ENCODE measurements at places on chromosomes 5 and 9.

- DNase-seq, result no peak
Measured at GRCh38 chr9:81370650-81371049, 318.7 kb downstream of the TLE1 start.

DNA sequence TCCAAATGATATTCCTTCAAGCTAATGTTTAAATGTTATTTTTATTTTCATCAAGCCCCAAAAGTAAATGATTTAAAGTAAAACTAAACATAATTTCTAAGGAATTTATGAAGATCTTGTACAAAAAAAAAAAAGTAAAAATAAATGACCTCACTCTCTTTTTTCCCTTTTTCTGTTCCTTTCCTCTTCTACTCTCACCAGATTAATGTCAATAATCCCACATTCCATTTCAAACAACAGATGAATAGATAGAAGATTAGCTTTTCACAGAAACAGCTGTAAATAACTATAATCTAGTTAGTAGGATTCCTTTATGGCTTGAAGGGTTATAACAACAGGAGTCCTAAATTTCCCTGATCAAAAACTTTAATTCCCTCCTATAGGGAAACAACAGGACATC is 88.1 kb downstream of the EFNA5 start:
- no peak for DNase-seq

- peak; percentile 67 for DNase-seq
Measured at GRCh38 chr5:154086641-154087040, 47.9 kb downstream of the MFAP3 start.

GRCh38 chr5:138706655-138707480 is 46.4 kb upstream of the CTNNA1 start:
- no peak for DNase-seq

GRCh38 chr5:31211098-31211497 is 17.6 kb downstream of the CDH6 start:
- DNase-seq, result no peak

DNA sequence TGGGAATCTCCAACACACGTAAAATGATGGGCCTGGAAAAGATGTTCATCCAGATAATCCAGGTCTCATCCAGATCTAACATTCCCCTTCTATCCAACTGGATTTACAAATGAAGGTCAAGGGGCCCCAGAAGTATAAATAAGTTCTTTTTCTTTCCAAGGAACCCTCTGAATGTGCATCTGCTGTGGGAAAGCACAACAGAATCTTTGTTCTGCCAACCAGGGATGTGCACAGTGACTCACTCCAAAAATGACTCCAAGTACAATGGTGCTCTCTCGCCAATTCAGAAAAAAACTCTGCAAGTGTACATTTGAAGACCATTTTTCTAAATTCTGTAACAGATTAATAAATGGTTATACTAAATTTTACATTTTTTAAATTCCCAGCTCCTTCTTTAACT is 12.4 kb downstream of the RAPGEF6 start:
- no peak for DNase-seq

DNA sequence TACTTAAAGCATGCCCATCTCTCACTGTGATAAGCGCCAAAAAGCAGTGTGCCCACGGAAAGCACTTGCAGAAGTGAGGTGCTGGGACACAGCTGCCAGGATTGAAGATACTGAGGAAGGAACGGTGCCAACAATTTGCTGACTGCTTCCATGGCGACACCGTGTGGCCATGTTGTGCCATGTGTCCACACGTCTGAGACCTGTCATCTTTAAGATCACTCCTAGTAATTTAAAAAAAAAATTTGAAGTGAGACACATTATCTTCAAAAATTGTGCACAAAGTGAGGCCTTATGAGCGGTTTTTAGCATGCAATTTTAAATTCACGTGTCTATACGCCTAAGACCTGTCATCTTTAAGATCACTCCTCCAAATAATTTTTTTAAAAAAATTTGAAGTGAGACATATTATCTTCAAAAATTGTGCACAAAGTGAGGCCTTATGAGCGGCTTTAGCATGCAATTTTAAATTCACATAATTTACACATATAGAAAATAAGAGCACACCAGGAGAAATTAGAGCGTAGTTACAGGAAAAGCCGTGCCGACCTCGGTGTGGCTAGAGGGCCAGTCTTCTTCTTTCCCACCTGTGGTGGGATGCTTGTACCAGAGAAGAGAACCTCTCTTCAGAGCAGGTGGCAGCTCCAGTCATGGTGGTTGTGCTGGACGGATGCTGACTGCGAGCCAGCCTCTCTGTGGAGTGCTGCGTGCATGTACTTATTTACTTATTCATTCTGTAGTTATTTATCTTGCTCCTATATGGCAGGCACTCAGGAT is 21.4 kb upstream of the FLT4 start:
- peak; percentile 53 for DNase-seq

GRCh38 chr9:1804128-1804865 is 210.8 kb upstream of the SMARCA2 start:
- DNase-seq, result no peak

DNA sequence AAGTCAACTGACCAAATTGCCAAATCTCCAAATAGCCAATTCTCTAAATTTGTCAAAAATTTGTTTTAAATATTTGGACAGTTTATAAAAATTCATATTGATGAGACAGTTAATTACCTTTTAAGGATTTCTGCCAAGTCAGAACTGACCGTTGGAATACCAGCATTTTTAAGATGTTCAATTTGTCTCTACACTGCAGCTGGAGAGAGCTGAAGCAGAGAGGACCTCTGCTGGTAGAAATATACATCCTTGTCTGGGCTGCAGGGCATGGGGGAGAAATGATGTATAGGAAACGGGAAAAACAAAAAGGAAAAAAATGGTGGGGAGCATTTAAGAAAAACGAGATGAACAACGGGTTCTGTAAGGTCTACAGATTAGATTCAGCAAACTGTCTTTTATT is 16.8 kb downstream of the NR6A1 start:
- no peak for DNase-seq

DNA sequence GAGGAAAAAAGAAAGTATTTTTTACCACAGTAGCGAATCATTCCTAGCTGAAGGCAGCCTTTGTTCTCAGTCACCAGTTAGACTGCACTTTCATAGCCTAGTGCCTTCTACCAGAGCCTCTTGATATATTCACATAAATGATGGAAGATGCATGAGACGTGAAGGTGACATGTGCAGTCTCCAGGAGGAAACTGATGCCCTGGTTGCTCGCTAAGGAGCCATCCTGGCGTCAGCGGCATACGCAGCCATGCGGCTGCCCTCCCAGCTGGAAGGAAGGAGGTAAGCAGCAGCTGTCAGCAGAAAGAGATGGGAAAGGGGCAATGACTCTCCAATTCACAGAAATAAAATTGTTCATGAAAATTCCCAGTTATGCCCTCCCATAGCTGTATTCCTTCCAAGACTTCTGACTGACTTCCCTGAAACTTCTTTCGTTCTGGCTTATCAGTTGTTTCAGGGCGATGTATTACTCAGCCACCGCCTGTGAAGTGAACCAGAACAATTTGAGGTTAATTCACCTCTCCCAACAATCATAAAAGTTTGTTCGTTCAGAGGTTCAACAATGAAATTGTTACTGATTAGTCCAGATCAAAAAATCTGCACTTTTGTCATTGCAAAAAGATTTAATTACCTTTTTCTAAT is 331.2 kb downstream of the NR2F1-AS1 start:
- DNase-seq, result no peak

DNA sequence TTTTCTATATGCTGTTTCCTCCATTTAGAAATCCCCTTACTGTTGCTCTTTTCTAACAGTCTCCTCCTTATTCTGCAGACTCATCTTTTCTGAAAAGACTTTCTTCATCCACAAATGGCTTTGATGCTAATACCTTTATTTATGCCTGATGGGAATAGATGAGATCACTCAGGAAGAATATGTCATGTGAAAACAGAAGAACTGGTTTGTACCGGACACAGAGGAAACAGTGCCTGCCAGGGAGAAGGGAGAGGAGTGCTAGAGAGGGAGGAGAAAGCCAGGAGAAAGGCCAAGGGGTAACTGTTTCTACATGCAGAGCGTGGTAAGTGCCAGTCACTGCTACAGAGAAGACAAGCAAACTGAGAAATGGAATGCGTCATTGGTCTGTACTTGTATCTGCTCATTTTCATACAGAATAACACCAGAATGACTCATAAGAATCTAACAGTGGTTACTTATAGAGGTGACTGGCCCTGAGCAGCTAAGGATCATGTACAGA is 45.9 kb upstream of the PJA2 start:
- DNase-seq, result peak; percentile 73

GRCh38 chr9:69946800-69947437 is 96.7 kb upstream of the MAMDC2 start:
- DNase-seq, result no peak

DNA sequence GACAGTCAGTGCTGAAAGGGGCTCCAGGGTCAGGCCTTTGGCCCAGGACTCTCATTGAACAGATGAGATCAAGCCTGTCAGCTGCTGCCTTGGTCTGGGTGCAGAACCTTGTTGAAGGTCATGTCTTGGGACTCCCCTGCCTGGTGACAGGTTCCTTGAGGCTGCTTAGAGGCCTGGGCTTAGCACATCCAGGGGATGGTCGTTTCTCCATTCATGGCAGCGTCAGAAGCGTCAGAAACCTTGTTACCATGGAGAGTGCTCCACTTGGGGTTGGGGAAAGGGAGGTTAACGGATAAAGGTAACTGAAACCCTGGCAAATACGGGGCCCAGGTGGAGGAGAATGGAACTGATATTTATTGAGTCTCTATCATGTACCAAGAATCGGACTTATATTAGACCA is 8.8 kb downstream of the ARPC5L start:
- peak; percentile 17 for DNase-seq

DNA sequence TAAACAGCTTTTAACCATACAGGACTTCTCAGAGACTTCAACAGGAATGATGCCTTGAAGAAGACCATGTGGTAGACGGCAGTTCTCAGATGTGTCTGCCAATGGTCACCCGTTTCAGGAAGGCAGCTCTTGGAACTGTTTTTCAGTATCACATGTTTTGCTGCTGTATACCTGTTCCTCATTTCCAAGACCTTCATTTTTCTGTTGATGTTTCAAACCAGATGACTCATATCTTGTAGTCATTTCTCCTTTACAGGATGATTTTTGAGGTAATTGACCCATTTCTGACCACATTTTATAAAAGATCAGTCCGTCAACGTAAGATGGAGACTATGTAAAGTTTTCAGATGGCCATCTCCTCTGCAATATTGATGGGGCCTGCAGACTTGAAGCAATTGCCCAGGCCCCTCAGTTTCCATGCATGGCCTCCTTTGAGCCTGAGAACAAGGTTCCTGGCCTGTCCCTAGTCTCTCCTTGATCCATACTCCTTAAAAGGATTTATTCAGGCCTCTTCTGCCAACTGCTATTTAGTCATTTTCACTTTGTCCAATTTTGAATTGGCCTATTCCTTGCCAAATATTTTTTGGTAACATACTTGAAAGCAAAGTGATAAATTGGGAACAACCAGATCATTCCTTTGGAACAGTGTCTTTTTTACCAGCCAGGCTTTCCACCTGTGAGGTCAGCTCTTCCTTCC is 128.6 kb downstream of the PDZD2 start:
- DNase-seq, result no peak

- DNase-seq, result no peak
Measured at GRCh38 chr9:71509054-71509453, 259.3 kb downstream of the CEMIP2 start.

DNA sequence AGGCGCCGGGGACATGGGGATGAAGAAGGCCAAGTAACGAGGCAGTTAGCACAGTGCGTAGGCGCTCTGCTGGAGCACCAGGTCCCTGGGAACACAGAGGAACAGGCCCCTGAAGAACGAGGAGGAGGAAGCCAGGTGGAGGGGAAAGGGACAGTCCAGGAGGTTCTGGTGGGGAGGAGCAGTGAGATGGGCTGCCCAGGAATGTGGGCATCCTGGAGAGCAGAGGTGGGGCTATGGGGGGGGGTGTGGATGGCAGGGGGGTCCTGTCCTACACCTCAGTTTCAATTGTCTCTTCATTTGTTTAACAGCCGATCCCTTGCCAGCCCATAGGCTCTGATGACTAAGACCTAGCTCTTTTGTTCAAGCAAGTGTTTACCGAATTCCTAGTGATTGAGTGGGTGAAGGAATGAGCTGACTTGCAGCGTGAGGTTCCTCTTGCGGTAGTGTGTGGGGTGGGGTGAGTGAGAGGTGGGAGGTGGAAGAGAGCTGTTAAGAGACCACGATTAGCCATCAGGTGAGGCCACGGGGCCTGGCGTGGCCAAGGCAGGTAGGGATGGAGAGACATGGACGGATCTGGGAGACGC is 8.4 kb upstream of the PHYHD1 start:
- DNase-seq, result peak; percentile 32

DNA sequence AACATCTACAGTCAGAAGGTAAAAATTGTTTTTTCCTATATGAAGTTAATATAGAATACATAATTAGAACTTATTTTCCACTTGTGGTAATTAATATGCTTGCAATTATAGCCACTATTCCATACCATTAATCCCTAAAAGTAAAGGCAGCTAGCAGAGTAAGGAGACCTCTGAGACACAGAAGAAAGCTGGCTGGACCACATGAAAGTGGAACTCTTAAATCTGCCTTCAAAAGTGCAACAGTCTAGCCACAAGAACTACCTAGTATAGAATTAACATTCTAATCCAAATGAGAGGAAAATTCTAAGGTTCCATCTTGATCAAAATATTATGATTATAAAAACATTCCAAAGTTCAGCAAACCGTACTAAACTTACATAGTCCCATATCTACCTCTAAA is 37.6 kb downstream of the ARL15 start:
- no peak for DNase-seq

DNA sequence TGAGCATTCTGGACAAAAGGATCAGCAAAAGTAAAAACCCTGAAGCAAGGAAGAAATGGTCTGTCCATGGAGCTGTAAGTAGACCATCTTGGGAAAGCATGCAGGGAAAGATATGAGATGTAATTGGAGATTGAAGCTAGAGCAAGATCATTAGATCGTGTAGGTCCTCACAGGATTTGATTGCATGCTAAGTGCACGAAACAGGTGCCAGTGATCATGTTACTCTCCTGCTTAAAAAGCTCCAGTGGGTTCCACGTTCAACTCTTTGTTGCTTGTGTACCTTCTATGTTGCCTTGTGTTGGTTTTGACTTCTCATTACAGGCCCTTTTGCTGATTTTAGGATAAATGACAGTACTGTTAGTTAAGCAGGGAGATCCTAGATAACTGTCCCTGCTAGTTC is 442.0 kb downstream of the DMRT2 start:
- no peak for DNase-seq

- DNase-seq, result no peak
Measured at GRCh38 chr5:160349249-160349934, 21.0 kb downstream of the C1QTNF2 start.

DNA sequence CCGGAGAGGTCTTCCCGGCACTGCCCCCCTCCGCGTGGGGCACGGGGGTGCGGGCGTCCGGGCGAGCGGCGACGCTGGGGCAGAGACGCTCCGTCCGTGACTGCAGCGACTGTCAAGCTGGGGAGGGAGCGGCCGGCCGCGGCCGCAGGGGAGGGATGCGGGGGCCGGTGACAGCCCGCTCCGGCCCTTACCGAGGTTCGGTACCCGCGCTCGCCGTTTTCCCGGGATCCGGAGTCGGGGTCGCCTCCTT is 400 bp downstream of the KDM4C start:
- DNase-seq, result no peak

DNA sequence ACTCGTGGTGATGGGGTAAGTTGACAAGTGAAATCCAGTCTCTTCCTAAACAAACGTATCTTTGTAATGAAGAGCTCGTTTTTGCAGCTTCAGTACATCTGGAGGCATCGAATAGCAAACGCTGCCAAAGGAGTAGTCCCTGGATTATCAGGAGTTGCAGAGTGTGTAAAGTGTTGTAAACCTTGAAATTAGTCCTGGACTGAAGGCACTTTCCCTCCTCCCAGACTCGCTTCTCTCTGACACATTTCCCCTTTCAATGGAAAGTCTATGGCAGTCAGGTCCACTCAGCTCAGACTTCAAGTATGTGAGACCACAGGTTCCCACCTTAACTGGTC is 1.5 kb upstream of the PBX3 start:
- DNase-seq, result no peak

GRCh38 chr5:153372425-153373129 is 117.9 kb upstream of the GRIA1 start:
- no peak for DNase-seq

Data from left hindlimb (tissue), 1 donor.